Stimulated activated CD4-positive, alpha-beta T cell treated with anti-CD3 and anti-CD28 coated beads, Interleukin-1b, Interleukin-23, amount 100 ng/mL, for 4 hours (primary cell): ENCODE measurements at places on chromosomes 3 and 15.

- DNase-seq, result no peak
These were observed 110.3 kb downstream of the OXSM start for GRCh38 chr3:25900161-25900560.

DNA sequence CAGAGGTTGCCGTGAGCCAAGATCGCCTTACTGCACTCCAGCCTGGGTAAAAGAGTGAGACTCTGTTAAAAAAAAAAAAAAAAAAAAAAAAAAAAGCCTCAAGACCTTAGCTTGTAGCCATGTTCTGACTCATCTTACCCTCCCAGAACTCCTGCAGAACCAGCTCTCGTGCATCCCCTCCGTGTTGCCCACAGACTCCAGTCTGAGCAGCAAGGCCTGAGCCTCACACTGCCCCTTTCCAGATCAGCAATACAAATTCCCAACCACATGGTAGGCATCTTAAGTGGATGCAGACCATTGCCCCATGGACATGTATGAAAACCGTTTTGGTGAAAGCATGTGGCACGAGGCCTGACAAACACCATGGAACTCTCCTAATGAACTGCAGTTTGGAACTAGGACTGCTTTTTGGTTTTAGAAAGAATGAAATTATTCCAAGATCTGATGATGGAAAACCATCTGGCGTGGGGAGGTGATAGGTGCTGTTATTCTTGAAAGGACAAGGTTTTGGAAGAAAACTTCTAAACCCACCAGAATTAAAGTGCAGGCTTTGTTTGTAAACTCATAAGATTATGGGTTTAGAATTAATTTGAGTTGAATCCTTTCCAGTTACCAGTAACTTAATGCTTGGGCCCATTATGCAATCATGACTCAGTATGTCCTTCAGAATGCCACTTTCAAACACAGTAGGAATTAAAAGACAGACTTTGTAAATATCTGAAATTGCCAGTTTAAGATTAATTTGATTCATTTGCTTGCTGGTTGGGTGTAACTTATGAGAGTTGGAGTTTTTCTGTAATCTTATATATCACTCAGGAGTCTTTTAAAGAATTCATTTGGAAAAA lies 163.7 kb upstream of the LRTM1 start:
- no peak for DNase-seq

- DNase-seq, result no peak
These were observed 53.8 kb upstream of the CADM2 start for GRCh38 chr3:84904816-84905555.

GRCh38 chr3:183308751-183309150 lies 55.7 kb downstream of the B3GNT5 start:
- no peak for DNase-seq

GRCh38 chr3:59422312-59422711 lies 372.5 kb upstream of the CFAP20DC start:
- DNase-seq, result no peak

- DNase-seq, result no peak
These were observed 26.6 kb downstream of the NEK11 start for GRCh38 chr3:131053043-131053859.

DNA sequence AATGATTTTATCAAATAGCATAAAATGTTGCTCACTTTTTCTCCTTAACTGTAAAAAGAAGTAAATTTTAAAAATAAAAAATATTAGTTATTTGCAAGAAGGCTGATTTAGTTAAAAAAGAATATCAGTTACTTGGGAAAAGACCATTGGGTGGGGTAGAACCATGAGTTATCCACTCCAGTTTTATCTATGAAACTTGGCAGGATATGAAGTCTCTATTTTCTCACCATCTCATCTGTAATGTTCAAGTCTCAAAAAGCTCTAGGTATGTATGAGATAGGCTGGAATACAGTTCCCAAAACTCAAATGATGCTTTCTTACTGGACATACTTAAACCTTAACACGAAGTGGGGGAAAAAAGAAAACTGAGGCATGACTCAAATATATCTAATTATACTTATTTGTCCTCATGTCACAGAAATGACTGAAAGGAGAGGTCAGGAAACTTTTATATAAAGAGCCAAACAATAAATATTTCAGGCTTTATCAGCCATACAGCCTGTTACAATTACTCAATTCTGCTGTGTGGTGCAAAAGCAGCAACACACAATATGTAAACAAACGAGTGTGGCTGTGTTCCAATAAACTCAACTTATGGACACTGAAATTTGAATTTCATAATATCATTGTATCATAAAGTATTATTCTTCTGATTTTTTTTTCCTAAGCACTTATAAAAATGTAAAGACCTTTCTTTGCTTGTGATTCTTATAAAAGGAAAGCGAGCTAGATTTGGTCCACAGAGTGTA lies 131.8 kb downstream of the TBL1XR1 start:
- DNase-seq, result no peak

- DNase-seq, result no peak
These were observed 131.6 kb downstream of the NLGN1 start for GRCh38 chr3:173529062-173529711.

DNA sequence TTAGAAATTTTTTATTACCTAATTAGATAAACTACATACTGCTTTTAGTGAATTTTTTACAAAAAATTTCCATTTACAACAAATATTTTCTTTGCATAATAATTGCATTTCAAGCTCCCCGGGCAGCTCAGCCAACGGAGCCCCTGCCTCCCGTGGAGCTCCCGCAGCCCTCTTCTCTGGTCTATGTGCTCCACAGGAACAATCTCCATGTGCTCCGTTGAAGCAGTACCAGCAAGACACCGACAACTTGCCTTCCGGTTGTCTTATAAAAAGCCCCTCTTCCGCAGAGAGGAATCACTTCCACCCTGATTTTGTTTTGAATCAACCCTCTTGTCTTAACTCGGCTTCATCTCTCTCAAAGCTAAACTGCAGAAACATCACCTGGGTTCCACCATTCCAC lies 46.9 kb upstream of the CHD2 start:
- no peak for DNase-seq

DNA sequence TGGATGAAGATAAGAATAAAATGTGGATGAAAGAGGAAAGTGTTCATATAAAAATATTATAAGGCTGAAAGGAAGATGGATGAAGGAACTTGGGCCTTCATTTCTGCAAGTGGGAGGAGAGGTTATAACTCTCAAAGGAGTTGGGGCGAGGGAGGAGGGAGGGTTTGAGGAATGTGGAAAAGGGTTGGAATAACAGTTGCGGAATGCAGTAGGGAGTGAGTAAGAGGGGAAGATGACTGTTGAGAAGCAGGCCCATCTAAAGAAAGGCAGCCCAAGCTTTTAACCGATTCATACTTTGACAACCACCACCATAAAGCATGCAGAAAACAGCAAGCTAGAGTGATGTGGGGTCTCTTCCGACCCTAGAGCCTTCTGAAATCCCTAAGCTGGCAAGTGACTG lies 8.3 kb upstream of the TM4SF4 start:
- DNase-seq, result no peak

DNA sequence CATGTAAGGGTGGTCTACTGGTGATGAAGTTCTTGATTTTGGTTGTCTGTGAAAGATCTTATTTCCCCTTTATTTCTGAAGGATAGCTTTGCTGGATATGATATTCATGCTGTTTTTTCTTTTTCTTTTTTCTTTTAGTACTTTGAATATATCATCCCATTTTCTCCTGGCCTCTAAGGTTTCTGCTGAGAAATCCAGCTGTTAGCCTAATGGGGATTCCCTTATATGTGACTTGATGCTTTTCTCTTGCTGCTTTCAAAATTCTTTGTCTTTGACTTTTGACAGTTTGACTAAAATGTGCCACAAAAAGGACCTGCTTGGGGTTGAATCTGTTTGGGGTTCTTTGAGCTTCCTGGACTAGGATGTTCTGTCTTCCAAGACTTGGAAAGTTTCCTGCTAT lies 62.6 kb downstream of the AP4E1 start:
- DNase-seq, result no peak

- DNase-seq, result no peak
These were observed 801 bp upstream of the CDAN1 start for GRCh38 chr15:42737529-42738328.

- no peak for DNase-seq
These were observed 11.5 kb downstream of the SLC51A start for GRCh38 chr3:196227629-196228493.

DNA sequence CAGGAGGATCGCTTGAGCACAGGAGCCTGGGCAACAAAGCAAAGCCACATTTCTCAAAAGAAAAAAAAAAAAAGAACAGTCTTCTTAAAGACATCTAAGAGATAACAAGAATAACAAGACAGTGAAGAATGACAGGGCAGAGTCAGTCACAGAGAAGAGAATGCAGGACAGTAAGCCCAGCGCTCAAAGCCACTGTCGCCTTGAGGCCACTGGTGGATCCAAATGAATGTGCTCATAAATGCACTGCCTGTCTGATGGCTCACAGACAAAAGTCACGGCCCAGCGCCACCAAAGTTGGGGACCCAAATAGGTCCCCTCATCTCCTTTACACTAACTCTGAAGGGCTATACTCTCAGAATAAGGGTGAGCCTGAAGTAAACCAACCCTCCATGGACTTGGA lies 52.3 kb downstream of the FAM174B start:
- DNase-seq, result no peak

- no peak for DNase-seq
These were observed 24.1 kb downstream of the ZBTB38 start for GRCh38 chr3:141392416-141392815.

DNA sequence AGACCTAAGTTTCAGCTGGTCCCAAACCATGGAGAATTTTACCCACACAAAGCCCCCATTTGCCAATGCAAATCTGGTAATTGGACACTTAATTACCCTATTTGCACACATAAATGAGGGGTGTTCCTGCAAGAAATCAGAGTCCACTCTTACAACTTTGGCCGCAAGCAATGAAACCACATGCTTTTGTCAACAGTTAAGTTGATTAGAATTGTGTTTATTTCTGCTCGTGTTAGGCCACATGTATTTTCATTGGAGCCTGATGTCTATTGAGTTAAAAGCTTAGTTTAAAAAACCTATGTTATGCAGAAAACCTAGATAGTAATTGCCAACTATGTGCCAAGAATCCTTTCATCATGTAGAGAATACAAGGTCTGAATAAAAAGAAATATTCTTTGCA lies 153.8 kb upstream of the CMC1 start:
- no peak for DNase-seq

DNA sequence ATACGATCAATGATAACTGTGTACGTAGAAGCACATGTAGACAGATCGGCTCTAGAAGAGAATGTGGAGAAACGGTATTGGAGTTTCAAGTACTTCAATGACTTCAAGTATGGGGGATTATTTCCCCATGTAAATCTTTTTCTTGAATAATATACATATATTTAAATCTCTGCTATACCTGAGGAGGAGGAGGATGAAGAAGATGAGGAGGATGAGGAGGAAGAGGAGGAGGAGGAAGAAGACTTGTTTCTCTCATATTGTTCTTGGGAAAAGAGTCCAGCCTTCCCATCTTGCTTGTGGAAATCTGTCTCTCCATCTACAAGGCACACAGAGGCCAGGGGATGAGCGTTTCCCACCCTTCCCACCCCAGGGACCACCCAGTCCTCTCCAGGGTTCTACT lies 10.6 kb downstream of the TMEM40 start:
- DNase-seq, result no peak

- DNase-seq, result peak; percentile 73
These were observed 267.0 kb downstream of the PLCL2 start for GRCh38 chr3:17151598-17152373.

DNA sequence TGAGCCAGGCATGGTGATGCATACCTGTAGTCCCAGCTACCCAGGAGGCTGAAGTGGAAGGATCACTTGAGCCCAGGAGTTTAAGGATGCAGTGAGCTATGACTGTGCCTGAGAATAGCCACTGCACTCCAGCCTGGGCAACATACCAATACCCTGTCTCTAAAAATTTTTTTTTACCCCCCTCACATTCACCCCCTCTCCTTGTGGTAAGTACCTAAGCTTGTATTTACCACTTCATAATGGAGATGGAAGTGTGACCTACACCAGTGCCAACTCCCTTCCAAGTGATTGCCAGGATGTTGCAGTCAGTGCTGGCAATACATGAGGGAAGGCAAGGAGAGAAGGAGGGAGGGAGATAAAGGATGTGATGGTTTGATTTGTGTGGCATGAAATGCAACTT lies 84.2 kb downstream of the LRRC28 start:
- DNase-seq, result no peak

- DNase-seq, result no peak
These were observed 181.1 kb upstream of the C2CD4B start for GRCh38 chr15:62346168-62346567.

DNA sequence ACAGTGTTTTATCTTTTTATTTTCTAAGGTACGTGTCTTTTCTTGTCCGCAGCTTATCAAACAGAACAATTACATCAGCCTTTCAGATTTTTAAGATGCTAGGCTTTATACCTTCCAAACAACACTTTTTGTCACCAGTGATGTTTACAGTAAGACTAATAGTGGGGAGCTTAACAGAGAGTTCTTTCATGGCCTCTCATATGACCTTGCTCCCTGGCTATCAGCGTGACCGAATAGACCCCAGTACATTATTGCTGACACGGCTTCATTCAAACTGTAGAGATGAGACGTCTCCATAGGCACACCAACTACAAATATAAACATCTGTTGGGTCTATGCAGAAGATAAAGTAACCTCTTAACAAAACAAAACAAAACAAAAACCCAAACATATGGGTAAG lies 477.6 kb upstream of the KCNMB2 start:
- no peak for DNase-seq

- peak; percentile 97 for DNase-seq
These were observed at the start of gene GSK3B for GRCh38 chr3:120093911-120094775. Gene GSK3B, minus strand, starts transcription at chr3:120094447. Its CDS starts 1,013 bp downstream, at chr3:120093434.

DNA sequence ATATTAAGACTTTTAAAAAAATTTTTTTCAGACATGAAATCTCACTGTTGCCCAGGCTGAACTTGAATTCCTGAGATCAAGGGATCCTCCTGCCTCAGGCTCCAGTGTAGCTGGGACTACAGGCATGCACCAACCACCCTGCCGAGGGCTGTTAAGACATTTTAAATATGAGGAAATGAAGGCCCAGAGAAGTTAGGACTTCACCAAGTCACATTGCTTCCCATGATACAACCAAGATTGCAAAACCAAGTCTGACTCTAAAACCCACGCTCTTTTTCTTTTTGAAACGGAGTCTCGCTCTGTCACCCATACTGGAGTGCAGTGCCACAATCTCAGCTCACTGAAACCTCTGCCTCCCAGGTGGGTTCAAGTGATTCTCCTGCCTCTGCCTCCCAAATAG lies 28.0 kb downstream of the PTPN9 start:
- DNase-seq, result no peak
